Muscle of arm (tissue), 14 donors: ENCODE measurements at places on chromosomes 7 and 10. TPM values are rescaled to one million over a fixed set of nuclear protein-coding genes. Genes with fewer than 3 reads are reported as not detected.

Gene SLC26A3
- not detected for polyA plus RNA-seq

DNA sequence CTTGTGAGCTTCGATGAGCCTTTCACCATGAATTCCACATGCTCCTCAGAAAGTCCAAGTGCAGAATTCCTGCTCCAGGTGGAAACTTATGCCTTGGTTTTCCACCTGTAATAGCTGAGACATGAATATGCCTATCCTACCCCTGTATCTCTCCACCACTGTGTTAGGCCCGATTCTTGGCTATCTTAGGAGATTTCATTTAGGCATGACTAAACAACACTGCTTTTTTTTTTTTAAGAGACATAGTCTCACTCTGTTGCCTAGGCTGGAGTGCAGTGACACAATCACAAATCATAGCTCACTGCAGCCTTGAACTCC lies 57.2 kb downstream of the NCAPG2 start:
- no peak for DNase-seq

- DNase-seq: no peak
Observed at GRCh38 chr7:51102828-51103227, 213.8 kb downstream of the COBL start.

Gene CPA5
- 3.0 TPM for polyA plus RNA-seq

Gene ELOVL3
- polyA plus RNA-seq: not detected

GRCh38 chr7:100584683-100585510 lies 1.0 kb downstream of the LRCH4 start:
- DNase-seq: no peak

DNA sequence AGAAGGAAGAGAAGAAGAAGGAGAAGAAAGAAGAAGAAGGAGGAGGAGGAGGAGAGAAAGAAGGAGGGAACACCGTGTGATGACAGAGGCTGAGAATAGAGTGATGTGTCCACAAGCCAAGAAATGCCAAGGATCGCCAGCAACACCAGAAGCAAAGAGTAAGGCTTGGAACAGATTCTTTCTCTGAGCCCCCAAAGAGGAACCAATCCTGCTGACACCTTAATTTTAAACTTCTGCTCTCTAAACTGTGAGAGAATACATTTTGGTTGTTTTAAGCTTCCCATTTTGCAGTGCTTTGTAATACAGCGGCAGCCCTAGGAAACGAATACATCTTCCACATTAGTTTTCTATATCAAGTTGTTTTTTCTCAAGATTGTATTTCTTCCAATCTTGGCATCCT lies 13.9 kb upstream of the WNT8B start:
- no peak for DNase-seq

DNA sequence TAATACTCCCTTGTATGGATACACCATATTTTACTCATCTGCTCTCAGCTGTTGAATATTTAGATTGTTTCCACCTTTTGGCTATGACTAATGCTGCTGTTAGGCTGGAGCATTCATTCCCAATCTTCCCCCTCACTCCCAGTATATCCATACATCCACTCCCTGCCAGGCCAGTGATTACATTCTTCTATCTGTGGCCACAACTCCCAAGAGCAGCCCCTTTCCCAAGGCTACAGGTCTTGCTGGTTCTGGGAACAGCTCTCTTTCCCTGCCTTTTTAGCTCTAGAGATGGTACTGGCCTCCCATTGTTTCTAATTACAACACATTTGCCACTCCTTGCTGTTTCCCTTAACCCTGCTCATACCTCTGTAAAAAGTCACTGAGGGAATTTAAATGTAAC lies 28.2 kb downstream of the SFR1 start:
- DNase-seq: no peak

Gene CNPY1
- not detected for polyA plus RNA-seq

Gene FAM20C
- 40.6 TPM for polyA plus RNA-seq

DNA sequence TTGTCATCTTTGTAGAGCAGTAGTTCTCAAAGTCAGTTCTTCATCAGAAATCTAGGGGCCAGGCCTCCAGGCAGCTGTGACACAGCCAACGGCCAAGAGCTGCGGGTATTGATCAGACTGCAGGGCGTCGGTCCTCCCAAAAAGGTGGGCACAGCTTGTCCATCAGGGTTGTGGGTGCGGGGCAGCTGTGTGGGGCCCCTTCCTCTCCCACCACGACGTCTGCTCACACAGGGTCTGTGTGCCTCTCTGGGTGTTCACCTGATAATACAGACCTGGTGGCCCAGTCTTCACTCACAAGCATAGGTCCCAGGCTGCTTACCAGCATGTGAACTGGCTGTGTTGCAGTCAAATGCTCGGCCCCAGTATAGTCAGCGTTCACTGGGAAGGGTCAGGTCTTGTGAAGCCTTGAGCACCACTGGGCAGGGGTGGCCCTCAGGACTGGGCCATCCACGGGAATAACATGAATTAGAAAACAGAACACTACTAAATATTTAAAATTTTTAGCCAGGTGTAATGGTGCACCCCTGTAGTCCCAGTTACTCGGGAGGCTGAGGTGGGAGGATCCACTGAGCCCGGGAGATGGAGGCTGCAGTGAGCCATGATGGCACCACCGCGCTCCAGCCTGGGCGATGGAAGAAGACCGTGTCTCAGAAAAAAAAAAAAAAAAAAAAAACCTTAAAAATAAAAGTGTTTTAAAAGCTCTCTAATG lies 102.8 kb upstream of the DIP2C start:
- no peak for DNase-seq

DNA sequence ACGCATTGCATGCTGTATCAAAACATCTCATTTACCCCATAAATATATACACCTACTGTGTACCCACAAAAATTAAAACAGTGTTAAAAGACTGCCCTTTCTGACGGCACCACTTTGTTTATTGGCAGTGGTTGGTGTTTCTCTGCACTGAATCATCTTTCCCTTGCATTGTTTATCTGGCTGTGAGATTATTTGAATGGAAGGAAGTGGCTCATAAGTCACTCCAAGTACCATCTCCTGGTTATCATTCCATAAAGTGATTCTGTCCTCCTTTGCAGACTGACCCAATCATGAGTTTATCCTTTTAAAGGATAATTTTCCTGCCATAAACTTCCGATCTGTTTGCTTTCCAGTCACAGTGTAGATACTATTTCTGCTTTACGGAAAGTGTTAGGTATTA lies 183.8 kb downstream of the CAMK1D start:
- no peak for DNase-seq

Gene HPSE2
- polyA plus RNA-seq: 0.73 TPM

Gene HOXA1
- polyA plus RNA-seq: 0.97 TPM

Gene FBXL13
- polyA plus RNA-seq: 0.46 TPM

Gene BBS9
- polyA plus RNA-seq: 8.1 TPM

DNA sequence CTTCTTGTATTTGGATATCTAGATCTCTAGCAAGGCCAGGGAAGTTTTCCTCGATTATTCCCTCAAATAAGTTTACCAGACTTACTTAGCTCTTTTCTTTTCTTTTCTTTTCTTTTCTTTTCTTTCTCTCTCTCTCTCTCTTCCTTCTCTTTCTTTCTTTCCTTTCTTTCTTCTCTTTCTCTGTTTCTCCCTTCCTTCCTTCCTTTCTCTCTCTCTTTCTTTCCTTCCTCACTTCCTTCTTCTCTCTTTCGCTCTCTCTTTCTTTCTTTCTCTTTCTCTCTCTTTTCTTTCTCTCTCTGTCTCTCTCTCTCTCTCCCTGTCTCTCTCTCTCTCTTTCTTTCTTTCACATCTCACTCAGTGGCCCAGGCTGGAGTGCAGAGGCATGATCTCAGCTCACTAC lies 37.0 kb downstream of the UPP1 start:
- DNase-seq: no peak

DNA sequence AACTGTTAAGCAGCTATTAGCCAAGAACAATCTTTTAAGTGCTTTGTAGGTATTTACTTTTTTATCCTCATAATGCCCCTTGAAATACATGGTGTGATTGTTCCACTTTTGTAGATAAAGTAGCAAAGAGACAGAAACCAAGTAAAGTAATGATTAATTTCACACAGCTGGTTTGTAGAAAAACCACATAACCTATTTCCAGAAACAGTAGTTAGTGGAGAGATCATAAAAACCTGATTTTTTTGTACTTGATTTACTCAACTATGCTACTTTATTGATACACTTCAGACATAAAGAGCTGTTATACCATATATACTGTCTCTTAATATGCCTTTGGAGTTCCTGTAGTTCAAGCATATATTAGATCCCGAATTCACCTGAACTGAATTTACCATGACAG lies 118.4 kb downstream of the SEMA3A start:
- no peak for DNase-seq

DNA sequence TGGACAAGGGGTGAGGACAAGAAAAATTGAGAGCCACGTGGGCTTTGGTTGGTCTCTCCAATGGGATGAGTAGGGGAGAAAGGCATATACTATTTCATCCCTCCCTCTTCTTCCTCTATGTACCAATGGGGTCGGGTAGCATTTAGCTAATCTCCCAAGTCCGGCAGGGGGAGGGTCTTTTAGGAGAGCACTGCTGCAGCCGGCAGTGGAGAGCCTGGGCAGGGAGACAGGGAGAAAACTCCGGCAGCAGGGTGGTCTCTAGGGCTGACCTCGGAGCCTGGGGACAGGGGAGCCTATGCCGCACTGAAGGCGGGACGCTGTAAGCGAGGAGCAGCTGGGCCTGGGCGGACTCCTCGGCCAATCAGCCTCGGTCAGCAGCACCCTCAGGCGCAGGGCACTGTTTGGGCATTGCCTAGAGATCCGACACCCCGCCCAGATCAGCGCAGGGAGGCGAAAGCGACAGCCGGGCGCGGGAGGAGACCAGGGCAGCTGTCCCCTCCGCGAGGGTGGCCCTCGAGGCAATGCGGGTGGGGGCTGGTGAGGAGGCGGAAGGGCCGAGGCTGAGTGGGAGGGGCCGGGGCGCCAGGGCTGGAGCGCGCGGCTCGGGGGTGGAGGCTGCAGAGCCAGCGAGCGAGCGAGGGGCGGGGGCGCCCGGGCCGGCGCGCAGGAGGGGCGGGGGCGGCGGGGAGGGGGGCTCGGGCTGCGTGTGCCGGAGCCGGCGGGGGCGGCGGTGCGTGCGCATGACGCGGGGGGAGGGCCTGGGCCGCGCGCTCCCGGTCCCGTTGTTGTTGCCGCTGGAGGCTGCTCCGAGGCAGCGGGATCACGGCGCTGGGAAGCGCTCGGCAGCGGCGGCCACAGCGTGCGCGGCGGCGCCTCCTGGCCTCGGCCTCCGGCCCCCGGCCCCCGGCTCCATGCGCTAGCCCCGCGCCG lies at the start of gene AGAP3:
AGAP3 (plus strand) TSS at position 785 of the 930 bp plus-strand sequence. CDS start 267 bp downstream, outside the sequence.
- peak; percentile 85 for DNase-seq

Gene TAS2R40
- polyA plus RNA-seq: not detected

DNA sequence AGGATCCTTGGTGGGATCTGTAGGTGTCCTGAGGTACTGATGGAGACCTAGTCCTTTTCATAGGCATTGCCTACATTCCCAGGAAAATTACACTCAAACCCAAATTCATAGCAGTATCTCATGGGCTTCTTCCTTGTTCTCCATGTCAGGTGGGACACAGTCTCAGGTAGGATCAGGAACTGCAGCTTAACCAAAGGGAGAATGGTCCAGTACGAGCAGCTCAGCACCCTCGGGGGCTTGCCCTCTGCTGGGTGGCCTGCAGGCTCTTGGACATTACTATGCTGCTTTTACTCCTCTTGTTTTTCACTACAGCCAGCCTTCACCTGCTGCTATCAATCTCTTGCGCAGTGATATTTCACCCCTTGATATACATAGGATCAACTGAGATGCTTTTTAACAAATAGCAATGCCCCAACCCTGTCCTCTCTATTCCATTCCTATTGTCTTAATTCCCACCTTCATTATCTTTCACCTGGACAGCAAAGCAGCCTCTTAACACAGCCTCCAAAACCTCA lies 28.6 kb downstream of the PLA2G12B start:
- DNase-seq: no peak

- no peak for DNase-seq
Observed at GRCh38 chr7:73980206-73980605, 47.8 kb upstream of the ELN start.

Gene NKX6-2
- 3.6 TPM for polyA plus RNA-seq

GRCh38 chr10:31320550-31321211 lies 1.7 kb downstream of the ZEB1 start:
- DNase-seq: peak; percentile 68

- no peak for DNase-seq
Observed at GRCh38 chr10:4069491-4069890, 284.5 kb upstream of the KLF6 start.

DNA sequence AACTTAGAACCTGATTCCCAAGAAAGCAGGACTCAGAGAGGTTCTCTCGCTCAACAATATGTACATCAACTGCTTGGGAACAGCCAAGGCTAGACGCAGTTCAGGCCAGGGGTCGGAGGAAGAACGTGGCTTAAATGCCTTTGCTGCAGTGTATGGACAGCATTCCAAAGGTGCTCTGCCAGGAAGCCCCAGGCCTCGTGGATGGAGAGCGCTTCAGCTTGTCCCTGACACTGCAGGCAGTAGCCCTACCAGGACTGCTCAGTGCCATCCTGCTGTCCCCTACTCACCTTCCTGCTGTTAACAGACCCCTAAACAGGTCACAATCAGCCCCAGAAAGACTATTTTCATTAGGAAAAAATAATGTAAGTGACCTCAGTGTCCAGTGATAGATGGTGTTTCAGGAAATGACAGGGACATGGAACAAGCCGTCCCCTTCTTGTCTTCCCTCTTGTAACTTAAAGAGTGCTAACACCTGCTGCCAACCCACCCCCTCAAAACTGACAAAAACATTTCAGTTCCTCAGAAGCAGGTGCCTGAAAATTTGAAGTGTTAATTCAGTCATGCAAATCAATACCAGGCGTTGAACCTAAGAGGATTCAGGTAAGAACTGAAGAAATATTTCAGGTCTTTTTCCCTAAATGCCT lies 16.5 kb downstream of the CREB3L2 start:
- DNase-seq: no peak

Gene HTR7
- 0.16 TPM for polyA plus RNA-seq
